ENCODE measurements at places on chromosomes 7 and 10. TPM values are rescaled to one million over a fixed set of nuclear protein-coding genes. Genes with fewer than 3 reads are reported as not detected.

The CBX3 gene
- total RNA-seq = 96.3 TPM

The SPAM1 gene
- total RNA-seq = not detected

The IKZF1 gene
- not detected for total RNA-seq

The FAM24B gene
- 4.1 TPM for total RNA-seq

The OPTN gene
- 77.4 TPM for total RNA-seq

The MMD2 gene
- total RNA-seq = not detected

The BHLHA15 gene
- total RNA-seq = 1.2 TPM

The VWA2 gene
- total RNA-seq = 2.7 TPM

The CPEB3 gene
- 0.78 TPM for total RNA-seq

The RNF32 gene
- 0.94 TPM for total RNA-seq

The CNPY1 gene
- not detected for total RNA-seq

The MSMB gene
- total RNA-seq = not detected

The NUTM2A gene
- total RNA-seq = 1.0 TPM

The IL6 gene
- total RNA-seq = not detected

The HOXA7 gene
- 3.6 TPM for total RNA-seq

The TMEM176B gene
- total RNA-seq = not detected

The AMZ1 gene
- total RNA-seq = under 0.01 TPM

The WDFY4 gene
- total RNA-seq = 0.08 TPM

The COMMD3 gene
- 29.8 TPM for total RNA-seq

The TFPI2 gene
- 227 TPM for total RNA-seq

The TSPAN33 gene
- total RNA-seq = 2.9 TPM

The IL2RA gene
- not detected for total RNA-seq

The C10orf62 gene
- not detected for total RNA-seq

The ANKRD2 gene
- total RNA-seq = 1.0 TPM

The UFSP1 gene
- 6.3 TPM for total RNA-seq

The CPVL gene
- total RNA-seq = 0.23 TPM

The CYP2W1 gene
- not detected for total RNA-seq

The LIPM gene
- total RNA-seq = not detected

The SOSTDC1 gene
- total RNA-seq = not detected

The C10orf90 gene
- total RNA-seq = not detected

The SPDYE17 gene
- total RNA-seq = not detected

The GSTO2 gene
- 50.1 TPM for total RNA-seq

The SEMA3E gene
- 0.23 TPM for total RNA-seq

The TACC2 gene
- total RNA-seq = 21.4 TPM

The PKD1L1 gene
- not detected for total RNA-seq

The NCF1 gene
- 1.9 TPM for total RNA-seq

The AEBP1 gene
- total RNA-seq = 9.7 TPM

The AS3MT gene
- 3.2 TPM for total RNA-seq

The ZNF92 gene
- total RNA-seq = 2.7 TPM

The ADAM12 gene
- 0.55 TPM for total RNA-seq

The CDC14C gene
- not detected for total RNA-seq

The VAX1 gene
- not detected for total RNA-seq

The FAM237B gene
- not detected for total RNA-seq

The HOXA9 gene
- 6.8 TPM for total RNA-seq

The MMP21 gene
- total RNA-seq = not detected

The H2BK1 gene
- total RNA-seq = not detected

The PIP gene
- not detected for total RNA-seq

The GATAD1 gene
- total RNA-seq = 13.6 TPM

The TSPAN13 gene
- total RNA-seq = 24.1 TPM

The FAM25G gene
- 21.2 TPM for total RNA-seq

The NUDT5 gene
- 85.2 TPM for total RNA-seq

The ASAH2 gene
- total RNA-seq = 4.1 TPM

The GHRHR gene
- not detected for total RNA-seq

The RHOBTB1 gene
- total RNA-seq = 1.4 TPM

The RADIL gene
- total RNA-seq = not detected

The ABCC2 gene
- total RNA-seq = 0.39 TPM

The DDC gene
- not detected for total RNA-seq

The RPS24 gene
- total RNA-seq = 2,989 TPM
